Stimulated activated CD4-positive, alpha-beta T cell treated with anti-CD3 and anti-CD28 coated beads, Interleukin-1b, Interleukin-23, amount 100 ng/mL, for 1 hour (primary cell): ENCODE measurements at places on chromosomes 1 and 21.

DNA sequence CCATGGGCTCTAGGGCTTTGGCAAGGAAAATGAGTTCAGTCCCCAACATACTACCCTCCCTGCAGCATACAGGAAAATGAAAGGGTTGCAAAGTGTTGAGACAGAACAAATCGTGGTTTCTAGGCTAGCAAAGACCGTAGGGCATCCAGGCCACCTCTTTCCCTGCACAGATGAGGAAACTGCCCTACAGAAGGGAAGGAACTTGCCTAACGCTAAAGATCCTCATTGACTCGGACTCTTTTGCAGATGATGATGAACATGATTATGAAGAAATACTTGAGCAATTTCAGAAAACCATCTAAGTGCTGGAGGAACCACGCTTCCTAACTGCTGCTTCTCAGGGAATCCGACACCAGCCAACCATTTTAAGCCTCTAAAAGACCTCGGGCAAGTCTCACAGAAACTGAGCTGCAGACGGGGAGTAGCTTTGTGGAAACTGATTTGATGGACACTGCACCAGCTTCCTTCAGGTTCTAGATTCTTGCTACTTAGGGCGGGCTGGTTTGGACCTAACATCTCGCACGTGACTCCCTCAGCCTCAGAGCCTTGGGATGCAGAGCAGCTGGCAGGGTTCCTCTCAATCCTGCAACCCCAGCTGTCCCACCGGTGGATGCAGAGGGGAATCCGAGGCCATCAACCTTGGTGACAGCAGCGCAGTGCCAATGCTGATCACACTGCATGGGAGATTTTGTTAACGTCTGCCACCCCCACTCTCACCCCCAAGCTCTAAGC, 13.4 kb downstream of the THEMIS2 start:
- no peak for DNase-seq

DNA sequence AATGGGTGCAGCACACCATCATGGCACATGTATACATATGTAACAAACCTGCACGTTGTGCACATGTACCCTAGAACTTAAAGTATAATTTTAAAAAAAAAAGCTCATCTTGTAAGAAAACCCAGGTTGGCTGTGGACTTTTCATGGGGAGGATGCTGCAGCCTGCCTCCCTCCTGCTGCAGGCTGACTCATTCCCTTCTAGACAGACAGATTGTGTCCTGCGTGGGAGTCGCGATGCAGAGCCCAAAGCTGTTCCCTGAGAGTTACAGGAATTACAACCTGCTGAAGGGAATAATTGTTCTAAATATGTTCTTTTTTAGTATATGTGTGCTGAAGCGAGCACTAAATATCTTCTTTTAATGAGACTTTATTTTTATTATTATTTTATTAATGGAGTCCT, 93.2 kb downstream of the TBX19 start:
- DNase-seq, result no peak

- DNase-seq, result no peak
These were observed 3.0 kb downstream of the FMO1 start for GRCh38 chr1:171251042-171251951.

GRCh38 chr1:3522564-3523265, 68.2 kb downstream of the ARHGEF16 start:
- no peak for DNase-seq

DNA sequence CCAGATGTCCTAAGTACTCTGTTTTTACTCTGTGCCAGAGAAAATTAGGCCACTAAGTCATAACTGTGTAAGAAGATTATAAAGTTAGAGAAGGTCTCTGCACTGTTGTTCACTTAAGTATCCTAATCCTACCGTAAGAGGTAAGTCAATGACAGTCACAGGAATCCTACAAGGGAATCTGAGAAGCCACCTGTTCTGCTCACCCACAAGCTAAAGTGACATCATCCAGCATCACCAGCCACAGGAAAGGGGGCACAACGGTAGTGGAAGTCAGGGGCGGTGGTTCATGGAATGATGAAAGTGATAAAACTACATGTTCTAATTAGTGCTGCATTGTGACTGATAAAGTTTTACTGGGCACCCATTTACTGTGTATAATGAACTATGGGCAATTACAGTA, 92.7 kb downstream of the PLD5 start:
- DNase-seq, result no peak

- DNase-seq, result no peak
These were observed 49.6 kb upstream of the ADAR start for GRCh38 chr1:154657556-154657955.

DNA sequence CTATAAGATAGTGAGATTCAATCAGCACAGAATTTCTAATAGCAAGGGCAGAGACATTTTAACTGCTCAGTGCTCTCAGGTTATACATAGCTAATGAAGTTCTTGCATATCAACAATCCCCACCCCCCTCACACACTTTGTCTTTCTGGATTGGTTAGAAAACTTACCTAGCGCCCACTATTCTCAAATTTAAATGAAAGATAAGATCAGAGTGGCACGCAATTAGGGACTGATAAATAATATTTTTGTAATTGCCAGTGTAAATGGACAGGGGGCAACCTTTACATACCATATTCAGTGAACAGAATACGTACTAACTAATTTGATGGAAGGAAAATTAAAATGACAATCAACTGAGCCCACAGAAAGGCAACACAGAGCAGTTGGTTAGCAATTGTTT, 11.7 kb downstream of the SELL start:
- no peak for DNase-seq

DNA sequence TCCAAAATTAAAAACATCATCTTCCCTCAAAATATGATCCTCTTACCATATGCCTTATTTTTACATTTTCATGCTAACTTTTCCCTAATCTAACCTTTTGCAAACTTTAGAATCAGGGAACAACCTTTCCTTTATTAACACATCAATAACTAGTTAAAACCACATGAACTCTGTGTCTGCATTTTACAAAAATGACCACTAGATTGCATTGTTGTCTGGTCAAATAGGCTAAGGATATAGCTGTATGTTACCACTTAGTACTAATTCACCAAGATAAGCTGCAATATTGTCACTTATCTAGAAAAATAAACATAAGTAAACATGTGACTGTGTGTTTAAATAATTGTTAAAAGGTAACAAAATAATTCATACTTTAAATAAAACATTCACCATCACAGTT, 82.3 kb downstream of the DENND1B start:
- no peak for DNase-seq

- DNase-seq, result no peak
These were observed at the start of gene C1orf167 for GRCh38 chr1:11761988-11762406. Gene C1orf167, plus strand, starts transcription at chr1:11762193. Its CDS starts 2,208 bp downstream, at chr1:11764401.

DNA sequence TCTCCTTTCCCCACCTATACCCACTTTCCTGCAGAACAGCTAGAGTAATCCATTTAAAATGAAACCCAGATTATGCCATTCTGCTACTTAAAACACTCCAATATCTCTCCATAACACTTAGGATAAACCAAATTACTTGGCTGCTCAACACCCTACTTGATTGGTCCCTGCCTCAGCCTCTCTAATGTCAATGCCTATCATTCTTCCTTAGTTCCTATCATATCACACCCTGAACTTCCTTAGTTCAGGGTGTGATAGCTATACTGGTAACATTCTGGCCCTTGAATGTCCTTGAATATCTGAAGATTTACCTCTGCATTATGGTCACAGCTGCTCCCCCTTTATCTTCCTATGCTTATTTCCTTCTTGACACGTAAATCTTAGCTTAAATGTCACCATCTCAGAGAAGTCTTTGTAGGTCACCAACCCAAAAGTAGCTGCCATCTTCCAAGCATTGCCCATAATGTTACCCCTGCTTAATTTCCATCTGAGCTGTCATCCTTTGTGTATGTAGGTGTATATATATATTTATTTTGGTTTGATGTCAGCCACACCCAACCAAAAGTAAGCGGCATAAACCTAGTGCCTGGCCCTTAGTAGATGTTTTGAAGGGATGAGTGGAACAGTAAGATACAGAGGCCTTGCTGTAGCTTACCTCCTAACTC, 379.8 kb downstream of the PTPRC start:
- no peak for DNase-seq

DNA sequence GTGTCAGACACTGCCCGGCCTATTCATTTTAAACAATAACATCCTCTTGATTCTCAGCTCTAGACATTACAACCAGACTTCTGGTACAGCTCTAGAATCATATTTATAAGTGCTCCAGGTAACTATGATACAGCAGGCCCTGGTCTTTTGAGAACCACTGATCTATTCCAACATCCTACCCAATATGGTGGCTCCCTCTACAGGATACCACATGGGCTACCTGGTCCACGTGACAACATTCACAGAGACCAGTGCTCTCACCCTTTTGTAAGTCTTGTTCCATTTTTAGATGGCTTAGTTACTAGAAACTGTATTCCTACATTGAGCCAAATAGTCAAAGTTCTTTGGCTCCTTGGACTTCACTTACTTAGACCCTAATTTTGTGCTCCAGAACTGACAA, 102.9 kb downstream of the PTPN14 start:
- no peak for DNase-seq

- DNase-seq, result no peak
These were observed at the start of gene TTC34 for GRCh38 chr1:2801535-2802291. Gene TTC34, minus strand, starts transcription at chr1:2801693. Its CDS starts 866 bp downstream, at chr1:2800827.

GRCh38 chr1:8437347-8437746, 119.4 kb downstream of the SLC45A1 start:
- DNase-seq, result no peak

- no peak for DNase-seq
These were observed 350.2 kb downstream of the PLPP3 start for GRCh38 chr1:56229186-56229585.

DNA sequence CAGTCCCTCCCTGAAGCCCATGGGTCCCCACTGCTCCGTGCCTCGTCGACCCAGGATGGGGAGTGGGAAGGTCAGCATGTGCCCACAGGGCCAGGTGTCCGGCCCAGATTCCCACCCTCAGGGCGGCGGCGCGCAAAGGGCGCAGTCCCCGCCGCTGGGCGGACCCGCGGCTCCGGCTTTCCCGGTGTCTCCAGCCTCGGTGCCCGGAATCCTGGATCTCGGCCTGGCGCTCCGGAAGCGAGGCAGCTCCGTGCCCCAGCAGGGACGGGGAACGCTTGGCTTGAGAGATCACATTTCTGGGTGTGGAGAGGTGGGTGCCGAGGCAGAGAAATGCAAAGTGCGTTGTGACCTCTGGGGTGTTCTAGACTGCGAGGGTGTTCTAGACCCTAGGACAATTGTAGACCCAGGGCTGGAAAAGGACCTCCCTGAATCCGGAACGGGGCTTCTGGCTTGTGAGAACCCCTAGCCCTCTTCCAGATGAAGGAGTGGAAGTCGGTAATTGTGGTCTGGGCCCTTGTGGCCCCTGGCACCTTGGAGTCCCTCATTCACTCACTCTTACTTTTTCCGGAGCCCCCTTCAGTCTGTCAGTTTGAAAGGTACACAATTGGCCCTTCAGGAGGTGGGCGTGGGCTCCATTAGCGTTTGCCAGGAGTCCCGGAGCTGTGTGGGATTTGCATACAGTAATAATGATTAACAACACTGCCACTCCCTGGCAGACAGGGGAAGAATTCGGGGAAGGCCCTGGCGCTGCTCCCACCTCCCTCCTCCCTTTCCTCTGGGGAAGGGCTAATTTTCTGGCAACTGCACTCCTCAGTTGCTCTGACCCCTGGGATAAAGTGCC, 1.6 kb upstream of the KCND3 start:
- no peak for DNase-seq

GRCh38 chr1:13992489-13993285, 292.7 kb downstream of the PRDM2 start:
- DNase-seq, result no peak

DNA sequence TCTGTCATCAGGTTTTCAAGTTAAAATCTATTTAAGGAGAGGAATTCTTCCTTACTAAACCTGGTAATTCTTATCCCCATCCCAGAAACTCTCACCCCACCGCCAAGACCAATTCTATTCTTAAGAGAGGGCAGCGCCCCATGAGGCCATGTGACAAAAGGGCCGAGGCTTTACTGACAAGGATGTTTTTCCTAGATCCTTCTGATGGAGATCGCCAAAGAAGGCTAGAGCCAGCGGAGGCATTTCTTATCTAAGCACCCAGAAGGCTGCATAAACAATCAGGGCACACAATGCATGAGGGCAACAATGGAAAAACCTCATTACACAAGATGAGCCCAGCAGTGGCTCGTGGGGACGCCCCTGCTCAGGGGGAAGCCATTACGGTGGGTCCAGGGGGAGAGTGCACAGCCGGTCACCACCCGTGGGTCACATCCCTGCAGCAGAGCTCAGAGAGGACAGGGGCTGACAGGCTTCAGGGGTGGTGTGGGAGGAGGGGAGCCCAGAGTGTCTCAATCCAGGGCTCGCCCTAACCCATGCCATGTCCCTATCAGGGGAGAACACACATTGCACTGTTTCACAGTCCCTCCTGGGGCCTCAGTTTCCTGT, 88.7 kb downstream of the ITPKB start:
- DNase-seq, result no peak

DNA sequence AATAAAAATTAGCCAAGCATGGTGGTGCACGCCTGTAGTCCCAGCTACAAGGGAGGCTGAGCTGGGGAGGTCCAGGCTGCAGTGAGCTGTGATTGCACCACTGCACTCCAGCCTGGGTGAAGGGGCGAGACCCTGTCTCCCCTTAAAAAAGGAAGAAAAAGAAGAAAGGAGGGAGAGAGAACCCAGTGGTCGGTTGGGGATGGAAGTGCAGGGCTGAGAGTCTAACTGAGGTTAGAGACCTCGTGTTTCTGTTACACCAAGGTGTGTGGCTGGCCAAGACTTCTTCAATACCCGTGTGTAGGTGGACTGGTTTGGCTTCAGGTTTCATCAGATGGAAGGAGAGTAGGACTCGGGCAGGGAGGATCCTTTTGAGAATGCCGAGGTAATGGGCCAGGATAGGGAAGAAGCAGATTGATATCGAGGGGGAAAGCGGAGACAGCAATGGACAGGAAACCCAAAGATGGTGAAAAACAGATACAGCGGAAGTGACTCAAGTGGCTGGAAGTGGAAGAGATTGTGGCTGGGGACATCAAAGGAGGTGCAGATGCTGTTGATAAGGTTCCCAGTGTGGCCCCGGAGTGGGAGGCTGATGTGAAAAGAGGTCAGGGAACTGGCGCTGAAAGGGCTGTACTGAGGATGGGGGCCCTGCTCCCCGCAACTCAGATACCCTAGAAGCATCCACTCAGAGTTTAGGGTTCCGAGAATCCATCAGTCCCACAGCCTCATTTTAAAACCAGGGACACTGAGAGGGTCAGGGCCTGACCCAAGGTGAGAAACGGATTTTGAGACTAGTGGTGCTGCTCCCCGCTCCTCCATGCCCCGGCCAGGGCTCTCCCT, 681 bp upstream of the UBXN10 start:
- no peak for DNase-seq

GRCh38 chr1:68401506-68401905, 48.2 kb downstream of the RPE65 start:
- no peak for DNase-seq

DNA sequence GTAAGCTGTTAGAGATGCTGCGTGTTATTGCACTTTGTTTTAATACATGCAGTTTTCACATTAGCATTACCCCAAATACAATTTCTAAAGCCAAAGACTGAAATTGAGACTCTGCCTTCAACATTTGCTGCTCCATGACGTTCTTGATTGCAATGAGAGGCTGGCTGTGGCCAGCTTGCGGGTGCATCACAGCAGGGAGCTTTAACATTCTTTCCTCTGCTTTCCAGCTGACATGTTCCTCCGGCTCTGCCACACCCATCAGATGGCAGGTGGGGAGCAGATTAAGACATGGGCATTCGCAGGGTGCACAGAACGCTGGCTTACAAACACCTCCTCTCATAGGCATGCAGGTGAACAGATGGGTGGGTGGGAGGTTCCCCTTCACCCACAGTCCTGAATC, 314.1 kb downstream of the DISC1 start:
- DNase-seq, result no peak

GRCh38 chr1:3277011-3277471, 177.4 kb upstream of the ARHGEF16 start:
- DNase-seq, result no peak
